ENCODE measurements at places on chromosomes 2 and 18.

DNA sequence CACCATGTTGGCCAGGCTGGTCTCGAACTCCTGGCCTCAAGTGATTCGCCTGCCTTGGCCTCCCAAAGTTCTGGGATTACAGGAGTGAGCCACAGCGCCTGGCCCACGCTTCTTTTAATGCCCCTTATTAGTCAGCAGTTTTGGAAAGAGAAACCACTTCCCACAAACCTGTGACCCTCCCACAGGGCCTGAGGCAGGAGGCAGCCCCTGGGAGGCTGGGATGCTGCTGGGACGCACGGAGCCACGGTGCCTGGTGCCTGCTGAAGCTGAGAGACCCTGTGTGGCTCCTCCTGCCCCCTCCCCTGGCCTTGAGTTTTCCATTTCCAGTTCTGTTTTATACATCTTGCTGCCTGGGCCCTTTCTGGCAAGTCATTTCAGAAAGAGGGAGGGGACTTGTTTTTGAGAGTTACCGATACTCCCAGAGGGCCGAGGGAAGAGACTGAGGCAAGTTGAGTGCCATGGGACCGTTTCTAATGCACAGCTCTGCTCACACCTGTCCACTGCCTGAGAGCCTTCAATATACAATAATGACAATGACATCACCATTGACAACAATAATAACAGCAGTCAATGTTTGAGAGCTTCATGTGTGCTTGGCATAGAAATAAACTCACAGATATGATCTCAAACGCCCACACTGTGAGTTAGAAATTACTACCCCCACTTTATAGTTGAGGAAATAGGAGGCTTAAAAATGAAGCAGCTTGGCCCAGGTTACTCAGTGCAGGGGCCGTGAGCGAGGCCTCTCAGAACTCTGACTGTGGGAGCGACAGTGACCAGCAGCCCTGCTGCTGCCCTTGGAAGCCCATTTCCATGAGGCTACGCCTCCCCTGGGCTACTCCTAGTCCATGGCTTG, 78.1 kb upstream of the YWHAQ start:
- DNase-seq, result peak; percentile 81

DNA sequence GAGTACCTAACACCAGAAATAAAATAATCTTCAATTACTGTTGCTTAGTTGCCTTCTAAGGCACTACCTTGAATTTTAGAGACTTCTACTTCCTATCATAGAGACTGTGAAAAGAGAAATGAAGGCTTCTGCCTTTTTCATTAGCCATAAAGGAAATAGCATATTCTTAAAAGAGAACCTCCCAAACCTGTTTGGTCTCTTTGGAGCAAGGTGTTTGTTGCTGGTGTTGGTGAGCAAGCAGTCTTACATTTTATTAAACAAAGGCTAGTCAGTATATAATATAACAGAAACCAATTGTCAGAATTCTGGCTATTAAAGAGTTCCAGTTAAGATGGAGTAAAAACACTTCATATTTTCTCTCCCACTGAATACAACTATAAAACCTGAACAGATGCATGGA, 116.4 kb downstream of the TAF4B start:
- DNase-seq, result no peak

DNA sequence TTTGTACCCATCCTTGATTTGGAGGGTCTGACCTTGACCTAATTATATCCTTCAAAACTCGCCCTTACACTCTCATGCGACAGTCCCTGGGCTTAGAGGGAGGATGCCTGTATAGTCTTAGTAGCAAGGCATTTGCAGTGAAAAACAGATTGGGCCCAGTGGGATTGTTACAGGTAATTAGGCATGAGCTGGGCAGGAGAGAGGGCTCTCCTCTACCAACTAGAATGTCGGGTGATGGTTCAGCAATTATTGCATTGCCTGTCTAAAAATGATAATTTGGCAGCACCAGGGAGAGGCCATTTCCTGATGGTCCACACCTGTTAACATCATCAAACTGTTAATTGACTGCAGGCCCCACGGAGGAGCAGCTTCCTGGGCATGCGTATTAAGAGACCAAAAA, 32.4 kb downstream of the COMMD1 start:
- no peak for DNase-seq

DNA sequence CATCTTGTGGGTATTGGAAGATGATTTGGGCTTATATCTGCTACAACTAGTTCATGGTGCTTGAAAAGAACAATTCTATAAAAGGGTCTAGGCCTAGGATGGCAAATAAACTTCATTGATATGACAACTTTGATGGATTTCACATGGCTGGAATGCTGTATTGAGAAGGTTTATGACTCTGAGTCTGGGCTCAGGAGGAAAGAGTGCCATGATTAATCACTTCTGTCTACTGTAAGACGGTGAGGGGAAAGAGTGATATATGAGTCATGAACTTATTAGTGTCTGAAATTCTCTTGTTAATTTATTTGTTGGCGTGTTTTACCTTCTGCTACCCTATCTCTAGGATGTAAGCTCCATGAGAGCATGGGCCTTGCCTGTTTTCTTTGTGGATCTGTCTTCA, 17.0 kb upstream of the ADCYAP1 start:
- no peak for DNase-seq

- no peak for DNase-seq
Measured at GRCh38 chr2:109038992-109039391, 50.0 kb upstream of the EDAR start.

DNA sequence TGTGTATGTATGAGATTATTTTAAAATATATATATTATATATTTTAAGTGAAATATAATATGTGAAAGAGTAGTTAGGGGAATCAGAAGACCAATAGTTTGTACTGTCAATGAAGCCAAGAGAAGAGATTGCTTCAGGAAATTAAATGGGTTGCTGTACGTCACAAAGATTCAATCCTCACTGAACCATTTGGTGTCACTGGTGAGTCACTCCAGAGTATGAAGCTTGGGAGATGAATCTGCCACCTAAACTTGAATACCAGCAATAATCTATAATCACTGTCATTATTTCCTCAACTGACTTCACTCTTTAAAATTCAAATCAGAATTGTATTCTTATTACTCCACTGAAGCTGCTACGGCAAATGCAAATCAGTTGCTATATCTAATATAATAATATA, 41.9 kb upstream of the SCN9A start:
- no peak for DNase-seq

DNA sequence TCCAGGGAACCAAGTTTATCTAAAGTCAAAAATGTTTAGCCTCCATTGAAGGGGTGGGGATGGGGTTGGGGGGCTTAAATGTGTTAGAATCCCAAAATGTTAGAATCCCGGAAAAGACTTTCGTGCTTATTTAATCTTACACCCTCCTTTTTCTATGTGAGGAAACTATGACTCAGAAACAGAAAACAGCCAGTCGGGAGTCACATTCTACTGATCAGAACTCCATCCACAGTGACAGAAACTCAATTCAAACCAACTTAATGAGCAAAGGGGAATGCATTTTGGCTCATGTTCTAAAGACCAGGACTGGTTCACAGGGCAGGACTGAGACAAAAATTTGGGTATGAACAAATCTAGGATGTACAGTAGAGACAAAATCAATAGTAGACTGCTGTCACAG, 31.9 kb upstream of the AFTPH start:
- no peak for DNase-seq

DNA sequence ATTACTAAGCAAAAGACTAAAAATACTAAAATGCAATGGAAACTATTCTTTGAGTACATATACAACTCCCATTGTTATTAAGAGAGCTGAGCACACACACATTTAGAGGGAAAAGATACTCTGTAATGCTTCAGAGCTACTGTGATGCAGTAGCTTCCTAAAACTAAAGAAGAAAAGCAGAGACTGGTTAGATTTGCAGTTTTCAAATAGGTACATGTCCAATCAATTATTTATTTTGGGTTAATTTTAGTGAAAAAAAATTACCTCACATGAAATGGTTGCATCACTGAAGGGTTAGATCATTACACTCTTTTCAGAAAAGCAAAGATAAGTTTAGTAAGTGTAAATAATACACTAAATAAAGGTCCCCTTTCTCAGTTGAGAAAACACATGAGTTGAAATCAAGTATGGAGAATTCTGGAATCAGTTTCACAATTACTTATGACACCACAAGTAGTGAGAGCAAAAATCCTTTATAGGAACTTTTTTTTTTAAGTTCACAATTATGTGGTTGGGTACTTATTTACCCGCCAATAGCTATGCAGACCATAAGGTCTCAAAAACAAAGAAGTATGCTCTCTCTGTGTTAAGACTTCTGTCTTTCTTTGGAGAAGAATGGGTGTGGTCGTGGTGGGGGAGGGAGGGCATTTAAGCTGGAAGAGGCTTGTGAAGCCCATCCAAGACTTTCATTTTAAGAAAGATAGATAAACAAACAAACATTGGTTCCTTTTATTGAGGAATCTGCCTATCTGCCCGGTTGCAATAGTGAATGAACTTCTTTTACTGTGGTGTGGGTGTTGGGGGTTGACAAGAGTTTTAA, 25.3 kb upstream of the SERTAD2 start:
- DNase-seq, result no peak

- peak; percentile 50 for DNase-seq
Measured at GRCh38 chr18:6521803-6522418, 107.2 kb upstream of the L3MBTL4 start.

DNA sequence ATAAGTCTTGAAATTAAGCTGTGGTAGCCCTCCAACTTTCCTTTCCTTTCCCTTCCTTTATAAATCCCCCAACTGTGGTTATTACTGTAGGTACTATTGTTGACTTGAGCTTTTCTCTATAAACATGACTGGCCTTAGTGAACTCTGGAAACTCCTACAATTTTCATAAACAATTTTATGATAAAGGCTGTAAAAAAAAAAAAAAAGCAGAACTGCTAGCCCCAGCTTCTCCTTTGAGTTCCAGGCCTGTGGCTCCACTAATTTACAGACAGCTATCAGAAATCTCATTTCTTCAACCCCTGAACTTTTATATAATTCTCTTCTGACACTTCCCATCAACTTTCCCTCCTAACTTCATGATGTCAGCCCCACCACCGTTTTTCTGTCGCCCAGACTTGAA, 174.3 kb downstream of the IKZF2 start:
- no peak for DNase-seq

- no peak for DNase-seq
Measured at GRCh38 chr2:3175568-3175955, 202.1 kb downstream of the EIPR1 start.

DNA sequence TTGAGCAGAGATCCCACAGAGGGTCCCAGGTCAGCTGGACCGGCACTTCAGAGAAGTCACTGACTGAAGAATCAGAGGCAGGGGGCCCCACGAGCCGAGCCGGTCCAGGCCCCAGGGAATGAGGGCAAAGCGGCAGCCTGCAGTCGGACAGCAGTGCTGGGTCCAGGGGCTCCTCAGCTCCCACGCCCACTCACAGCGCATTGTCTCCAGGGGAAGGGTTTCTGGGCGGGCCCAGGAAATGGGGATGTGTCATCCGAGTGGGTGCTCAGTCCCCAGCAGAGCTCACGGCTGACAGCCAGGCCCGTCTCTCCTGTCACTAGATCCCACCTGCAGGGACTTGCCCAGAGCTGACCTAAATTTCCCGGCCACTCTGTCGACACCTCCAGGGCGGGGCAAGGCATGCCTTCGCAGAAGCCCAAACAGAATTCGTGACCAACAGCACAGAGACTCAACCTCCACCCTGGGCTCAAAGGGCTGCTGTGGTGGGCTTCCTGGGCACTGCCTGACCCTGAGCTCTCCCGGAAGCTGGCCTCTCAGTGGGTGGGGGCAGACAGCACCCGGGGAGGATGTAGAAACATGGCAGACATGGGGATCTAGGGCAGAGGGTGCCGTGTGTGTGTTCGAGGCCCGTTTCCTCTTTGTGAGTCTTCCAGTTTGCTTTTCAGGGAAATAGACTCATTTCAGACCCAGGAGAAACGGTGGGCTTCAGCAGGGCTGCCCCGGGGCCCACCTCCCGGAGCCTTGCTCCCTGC, 42.1 kb upstream of the TAF1B start:
- DNase-seq, result peak; percentile 38

GRCh38 chr2:182345384-182345783, 81.5 kb downstream of the PDE1A start:
- no peak for DNase-seq

DNA sequence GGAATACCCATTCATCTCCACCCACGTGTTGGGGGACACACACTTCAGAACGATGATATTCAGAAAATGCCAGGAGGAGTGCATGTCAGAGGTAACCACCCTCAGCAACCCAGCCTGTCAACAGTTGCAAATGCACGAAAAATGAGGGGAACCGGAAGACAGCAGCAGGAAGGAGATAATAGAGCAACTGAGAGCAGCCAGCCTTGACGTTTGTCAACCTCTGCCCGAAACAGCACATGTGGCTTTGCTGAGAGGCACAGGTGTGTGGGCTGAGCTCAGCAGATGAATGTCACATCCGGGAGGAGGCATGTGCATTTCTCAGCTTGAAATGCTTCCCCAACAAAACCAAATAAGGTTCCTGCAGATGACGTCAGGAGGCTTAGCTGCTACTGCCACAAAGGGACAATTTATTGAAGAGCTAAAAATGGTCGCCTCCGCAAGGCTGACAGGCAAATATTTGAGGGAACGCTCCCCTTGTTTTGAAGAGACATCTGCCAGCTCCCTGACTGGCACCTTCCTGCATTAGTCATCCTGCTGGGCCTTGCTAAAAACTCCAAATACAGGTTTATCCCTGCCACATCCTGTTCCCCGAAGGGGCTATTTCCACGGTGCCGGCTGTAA, 419.0 kb downstream of the NBAS start:
- peak; percentile 80 for DNase-seq
